ENCODE measurements at places on chromosomes 2 and 18.

- no peak for DNase-seq
Measured at GRCh38 chr2:216622526-216622925, 10.7 kb upstream of the IGFBP2 start.

DNA sequence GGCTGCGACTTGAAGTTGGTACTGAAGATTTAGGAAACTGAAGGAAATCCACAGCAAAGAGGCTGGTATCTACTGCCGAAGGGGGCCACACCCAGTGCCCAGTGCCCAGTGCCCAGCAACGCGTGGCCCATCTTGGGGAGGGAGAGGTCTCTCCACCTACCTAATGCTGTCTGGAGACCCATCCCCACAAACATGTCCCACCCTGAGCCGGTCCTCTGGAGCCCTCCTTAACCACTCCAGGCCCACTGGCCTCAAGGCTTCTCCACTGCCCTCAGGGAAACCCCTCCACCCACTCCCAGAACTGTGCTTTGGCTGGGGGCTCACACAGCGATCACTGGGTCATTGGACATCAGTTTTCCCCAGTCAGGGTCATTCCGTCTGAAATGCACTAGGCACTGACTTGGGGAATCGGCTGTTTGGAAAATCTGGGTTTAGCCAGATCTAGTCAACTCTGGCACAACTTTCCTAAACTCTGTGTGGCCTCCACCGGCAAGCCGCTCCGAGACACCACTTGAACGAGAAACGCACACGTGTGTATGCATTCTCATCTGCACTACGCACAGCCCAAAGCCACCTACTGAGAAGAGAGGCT, 20.1 kb downstream of the GPR55 start:
- no peak for DNase-seq

DNA sequence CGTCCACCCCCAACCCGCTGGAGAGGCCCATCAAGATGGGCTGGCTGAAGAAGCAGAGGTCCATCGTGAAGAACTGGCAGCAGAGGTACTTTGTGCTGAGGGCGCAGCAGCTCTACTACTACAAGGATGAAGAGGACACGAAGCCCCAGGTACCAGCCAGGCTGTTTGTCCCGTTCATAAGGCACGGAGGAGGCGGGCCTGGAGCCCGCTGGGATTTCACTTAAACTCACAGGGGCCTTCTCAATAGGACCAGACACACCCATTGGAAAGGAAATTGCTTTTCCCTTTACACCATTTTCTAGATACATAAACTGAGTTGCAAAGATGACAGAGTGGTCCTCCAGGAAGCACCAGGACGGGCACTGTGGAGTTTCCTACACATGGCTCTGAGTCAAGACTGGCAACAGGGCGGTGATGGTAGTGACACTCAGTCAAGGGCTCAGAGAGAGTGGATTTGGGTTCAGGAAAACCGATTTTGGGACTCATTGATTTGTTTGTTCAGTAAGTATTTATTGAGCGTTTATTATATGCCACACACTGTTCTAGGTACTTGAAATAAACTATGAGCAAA, 40.7 kb downstream of the ARHGAP25 start:
- DNase-seq, result no peak

DNA sequence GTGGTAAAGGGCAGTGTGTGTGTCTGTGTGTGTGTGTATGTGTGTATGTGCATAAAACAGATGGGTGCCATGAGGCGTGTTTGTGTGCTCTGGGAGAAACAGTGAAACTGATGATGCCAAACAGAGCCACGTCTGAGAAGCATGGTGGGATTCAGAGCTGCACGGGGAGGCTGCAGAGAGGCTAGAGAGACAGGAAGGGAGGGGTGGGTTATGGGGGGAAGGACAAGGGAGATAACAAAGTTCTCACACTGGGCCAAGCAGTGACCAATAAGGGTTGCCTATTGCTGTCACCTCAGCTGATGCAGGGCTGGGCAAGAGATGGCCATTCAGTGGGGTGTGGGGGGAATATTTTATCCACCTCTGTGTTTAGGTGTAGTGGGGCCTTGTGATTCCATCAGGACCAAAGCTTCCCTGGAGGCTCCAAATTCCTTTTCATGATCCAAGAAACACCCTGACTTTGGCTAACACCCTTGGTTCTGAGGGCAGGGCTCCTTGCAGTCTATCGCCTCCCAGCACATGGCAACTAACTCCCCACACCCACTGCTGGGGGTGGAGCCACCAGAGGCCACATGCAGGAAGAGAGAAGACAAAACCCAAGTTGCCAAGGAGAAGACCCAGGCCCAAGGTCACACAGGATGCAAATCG, 54.2 kb upstream of the POMC start:
- no peak for DNase-seq

DNA sequence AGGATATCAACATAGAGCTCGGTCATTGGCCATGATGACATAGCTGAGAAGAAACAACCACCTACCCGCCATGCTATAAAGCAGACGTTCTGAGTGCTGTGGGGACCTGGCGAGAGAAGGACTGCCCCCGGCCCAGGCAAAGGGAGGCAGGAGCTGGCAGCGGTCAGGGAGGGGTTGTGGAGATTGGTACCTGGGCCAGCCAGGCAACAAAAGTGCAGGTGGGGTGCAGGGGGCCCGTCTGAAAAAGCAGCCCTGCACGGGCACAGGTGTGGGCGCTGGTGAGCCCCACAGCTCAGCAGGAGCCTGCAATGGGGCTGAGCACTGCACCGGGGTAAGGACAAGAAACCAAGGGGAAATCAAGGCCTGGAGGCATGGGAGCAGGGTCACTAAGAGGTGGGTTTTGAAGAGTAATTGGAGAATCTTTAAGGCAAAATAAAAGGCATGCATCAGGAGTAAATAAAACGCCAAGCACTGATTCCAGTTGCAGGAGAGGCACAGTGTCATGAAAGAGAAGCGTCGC, 464.0 kb downstream of the EIPR1 start:
- DNase-seq, result no peak

DNA sequence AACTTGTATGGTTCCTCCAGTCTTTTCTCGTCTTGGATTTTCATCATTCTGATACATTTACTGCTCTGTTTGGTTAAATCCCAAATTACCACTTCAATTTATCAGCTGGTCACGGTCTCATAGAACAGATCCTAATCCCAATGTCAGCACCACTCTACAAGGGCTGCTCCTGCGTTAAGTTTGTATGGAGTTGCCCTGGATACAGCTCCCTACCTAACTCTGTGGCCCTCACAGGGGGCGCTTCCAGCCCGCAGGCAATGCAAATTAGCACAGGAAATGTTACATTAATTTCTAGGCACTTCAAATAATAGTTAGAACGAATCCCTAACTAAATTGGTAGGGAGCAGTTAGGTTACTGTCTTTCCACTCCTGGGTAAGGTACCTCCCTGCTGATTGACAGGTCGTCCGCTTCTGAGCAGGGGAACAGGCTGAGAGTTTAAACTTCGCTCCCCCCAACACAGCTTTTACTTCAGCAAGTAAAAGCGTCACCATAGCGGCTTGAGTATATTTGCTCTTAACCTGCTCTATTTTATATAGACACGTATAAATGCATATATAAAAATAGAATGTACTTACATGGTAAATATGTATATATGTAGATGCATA, 238.5 kb upstream of the FANCL start:
- DNase-seq, result no peak

GRCh38 chr2:164934401-164935117, 20.8 kb downstream of the SLC38A11 start:
- no peak for DNase-seq

DNA sequence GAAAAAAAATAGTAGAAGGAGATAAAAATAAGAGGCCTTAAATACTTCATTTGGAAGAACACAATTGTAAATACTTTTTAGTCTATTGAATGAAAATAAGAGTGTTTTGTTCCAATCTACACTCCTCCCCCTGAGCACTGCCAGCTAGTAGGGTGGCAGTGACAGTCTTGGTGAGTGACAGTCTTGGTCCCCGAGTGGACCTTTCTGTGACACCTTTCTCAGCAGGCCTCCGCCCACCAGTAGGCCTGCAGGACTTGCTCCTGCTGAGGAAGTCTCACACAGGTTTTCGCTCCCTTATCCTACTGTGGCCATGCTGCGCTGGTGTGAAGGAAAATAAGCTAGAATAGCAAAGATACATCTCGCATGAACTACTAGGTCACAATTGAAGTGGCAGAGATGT, 666.8 kb downstream of the NR4A2 start:
- no peak for DNase-seq

- DNase-seq, result no peak
Measured at GRCh38 chr2:28647682-28648081, 103.9 kb upstream of the PPP1CB start.

DNA sequence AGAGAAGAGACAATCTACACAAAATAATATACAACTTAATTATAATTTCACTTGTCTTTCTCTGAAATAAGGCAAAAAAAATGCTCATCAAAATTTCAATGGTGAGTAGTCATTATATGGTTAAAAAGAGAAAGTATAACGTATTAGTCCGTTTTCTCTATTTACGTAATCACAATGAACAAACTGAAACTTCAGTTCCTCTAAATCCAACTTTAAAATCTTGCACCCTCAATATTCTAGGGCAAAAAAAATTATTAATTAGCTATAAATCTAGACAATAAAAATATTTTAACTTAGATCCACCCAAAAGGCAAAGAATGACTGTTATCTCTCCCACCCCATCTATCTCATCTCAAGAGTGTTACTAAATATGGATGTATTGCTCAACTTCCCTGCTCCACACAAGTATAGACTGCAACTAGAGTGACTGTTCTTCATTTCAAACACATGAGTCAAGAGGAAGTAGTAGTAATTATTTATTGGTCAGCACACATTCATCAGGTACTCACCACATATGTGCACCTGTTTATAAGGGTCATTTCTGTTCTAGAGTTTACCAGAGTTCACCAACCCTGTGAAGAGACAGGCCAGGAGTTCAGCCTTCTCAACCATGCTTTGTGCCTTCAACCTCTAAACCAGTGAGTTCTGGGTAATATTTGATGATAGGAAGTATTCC, 36.4 kb downstream of the STK39 start:
- DNase-seq, result peak; percentile 94

- DNase-seq, result no peak
Measured at GRCh38 chr2:237199577-237199976, 113.9 kb downstream of the COPS8 start.

GRCh38 chr2:191262436-191262835, 17.2 kb downstream of the MYO1B start:
- DNase-seq, result no peak

DNA sequence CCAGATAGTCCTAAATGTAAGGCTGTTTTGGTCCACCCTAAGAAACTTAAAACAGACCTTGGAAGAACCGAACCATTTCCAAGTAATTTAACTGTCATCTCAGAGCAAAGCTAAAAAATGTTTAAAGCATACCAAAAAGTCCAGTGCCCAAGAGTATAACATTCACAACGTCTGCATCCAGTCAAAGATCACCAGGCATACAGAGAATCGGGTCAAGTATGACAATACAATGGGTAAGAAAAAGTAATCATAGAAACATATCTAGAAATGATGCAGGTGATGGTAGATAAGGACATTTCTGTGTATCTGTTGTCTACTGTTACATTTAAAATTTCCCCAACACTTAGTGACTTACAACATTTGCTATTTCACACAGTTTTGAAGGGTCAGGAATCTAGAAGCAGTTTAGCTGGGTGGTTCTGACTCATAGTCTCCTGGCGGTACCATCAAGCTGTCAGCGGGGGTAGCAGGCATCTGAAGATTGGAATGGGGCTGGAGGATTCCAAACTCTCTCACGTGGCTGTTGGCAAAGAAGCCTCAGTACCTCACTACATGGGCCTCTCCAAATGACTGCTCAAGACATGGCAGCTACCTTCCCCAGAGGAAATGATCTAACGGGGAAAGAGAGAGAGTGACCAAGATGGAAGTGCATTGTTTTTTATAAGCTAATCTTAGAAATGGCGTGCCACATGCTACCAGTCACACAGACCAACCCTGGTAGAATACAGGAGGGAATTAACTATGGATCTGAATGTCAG, 36.6 kb upstream of the DYNC2LI1 start:
- no peak for DNase-seq

DNA sequence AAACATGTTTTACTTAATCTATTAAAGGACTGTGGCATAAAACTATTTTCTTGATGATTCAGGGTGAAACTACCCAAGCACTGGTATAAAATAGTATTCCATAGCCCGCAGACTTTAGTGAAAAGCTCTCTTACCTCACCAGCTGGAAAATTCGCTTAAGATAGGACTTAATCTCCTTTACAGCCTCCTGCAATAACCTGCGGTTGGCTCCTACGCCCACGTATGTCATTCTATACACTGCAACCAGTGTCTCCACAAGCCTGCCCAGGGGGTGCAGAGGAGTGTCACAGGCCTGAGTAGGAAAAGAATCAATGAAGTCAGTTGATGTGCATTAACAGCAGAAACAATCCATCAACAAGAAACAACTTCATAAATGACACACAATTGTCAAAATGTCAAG, 11.3 kb upstream of the MPP4 start:
- no peak for DNase-seq
